Activated T-cell treated with anti-CD3 and anti-CD28 coated beads for 1 hour (primary cell): ENCODE measurements at places on chromosomes 3 and 15.

DNA sequence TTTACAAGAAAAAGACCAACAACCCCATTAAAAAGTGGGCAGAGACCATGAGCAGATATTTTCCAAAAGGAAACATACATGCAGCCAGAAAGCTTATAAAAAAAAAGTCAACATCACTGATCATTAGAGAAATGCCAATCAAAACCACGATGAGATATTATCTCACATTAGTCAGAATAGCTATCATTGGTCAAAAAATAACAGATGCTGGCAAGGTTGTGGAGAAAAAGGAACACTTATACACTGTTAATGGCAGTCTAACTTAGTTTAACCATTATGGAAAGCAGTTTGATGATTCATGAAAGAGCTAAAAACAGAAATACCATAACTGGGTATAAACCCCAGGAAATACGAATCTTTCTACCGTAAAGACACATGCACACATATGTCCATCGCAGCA is 76.3 kb downstream of the SUCNR1 start:
- no peak for DNase-seq

DNA sequence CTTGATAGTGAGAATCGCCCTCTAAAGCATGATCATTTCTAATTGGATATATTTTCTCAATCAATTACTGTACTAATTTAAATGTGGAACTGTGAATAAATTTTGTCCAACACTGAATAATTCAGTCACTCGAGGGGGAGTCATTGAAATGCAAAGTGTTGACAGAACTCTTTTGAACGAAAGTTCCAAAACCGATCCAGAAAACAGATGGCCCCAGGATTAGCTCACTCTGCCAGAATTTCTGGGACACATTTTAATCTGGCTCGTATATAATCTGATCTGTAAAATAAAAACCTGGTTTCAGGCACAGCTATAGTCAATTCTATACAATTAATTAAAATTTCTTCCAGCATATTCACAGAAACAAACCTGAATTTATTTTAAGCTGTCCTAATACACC is 580.4 kb downstream of the ROBO1 start:
- no peak for DNase-seq

GRCh38 chr3:53196575-53197407 is 35.8 kb downstream of the PRKCD start:
- no peak for DNase-seq

DNA sequence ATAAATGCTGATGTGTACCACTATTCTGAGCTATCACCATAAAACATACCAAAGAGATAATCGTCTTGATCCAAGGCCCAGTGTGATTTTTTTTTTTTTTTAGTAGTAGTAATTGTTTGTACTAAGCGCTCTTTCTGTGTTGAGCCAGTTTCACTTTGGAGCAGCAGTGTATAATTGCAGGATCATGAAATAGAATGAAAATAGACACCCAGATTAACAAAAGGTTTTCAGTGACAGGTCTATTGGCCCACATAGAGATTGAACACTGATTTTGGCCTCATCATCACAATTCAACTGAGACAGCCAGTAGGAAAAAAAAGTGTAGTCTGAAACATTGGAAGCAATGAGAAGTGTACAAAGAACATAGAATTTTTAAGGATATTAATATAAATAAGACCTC is 749.8 kb downstream of the NAALADL2 start:
- no peak for DNase-seq

DNA sequence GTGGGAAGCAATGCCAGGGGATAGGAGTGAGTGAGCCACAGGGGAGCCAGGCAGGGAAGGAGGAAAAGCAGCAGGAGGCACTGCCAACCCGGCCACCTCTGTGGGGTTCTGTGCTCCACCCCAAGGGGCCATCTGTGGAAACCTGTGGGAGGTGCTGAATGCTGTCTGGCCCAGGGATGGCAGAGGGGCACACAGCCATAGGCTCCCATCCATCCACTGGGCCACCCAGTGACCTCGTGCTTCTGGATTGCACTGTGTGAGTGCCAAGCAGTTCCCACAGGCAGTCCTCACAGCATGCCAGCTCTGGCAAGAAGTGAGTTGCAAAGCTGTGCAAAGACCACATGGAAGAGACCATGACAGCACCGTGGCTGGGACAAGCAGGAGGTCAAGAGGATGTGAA is 27.5 kb downstream of the DNAJB8 start:
- no peak for DNase-seq

DNA sequence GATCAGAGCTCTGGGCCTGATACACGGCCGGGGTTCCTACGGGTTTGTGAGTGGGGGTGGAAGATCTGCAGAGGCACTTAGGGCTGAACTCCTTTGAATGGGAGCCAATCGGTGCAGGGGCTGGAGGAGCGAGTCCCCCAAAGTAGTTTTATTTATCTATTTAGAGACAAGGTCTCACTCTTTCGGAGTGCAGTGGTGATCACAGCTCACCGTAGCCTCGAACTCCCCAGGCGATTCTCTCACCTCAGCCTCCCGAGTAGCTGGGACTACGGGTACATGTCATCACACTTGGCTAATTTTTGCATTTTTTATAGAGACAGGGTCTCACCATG is 1.6 kb upstream of the CELSR3 start:
- no peak for DNase-seq

DNA sequence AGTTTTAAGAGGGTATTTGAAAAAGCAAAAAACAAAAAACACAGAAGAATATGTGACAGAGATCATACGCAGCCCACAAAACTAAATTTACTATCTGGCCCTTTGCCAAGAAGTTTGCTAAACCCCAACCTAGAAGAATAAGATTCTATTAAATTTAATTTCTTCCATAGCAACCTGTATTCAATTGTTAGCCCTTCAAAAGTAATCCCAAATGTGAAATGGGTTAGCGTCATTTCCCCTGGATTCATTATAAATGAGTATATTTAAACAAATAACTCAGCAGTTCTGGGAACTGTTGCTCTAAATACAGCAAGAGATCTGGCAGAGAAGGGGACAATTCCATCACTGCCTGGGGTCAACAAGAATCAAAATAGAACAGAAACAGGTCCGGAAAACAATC is 56.8 kb downstream of the CERS3 start:
- no peak for DNase-seq

- DNase-seq = no peak
Measured at GRCh38 chr3:133367403-133367802, 32.5 kb upstream of the BFSP2 start.

GRCh38 chr3:156859578-156859977 is 33.4 kb downstream of the LEKR1 start:
- no peak for DNase-seq

DNA sequence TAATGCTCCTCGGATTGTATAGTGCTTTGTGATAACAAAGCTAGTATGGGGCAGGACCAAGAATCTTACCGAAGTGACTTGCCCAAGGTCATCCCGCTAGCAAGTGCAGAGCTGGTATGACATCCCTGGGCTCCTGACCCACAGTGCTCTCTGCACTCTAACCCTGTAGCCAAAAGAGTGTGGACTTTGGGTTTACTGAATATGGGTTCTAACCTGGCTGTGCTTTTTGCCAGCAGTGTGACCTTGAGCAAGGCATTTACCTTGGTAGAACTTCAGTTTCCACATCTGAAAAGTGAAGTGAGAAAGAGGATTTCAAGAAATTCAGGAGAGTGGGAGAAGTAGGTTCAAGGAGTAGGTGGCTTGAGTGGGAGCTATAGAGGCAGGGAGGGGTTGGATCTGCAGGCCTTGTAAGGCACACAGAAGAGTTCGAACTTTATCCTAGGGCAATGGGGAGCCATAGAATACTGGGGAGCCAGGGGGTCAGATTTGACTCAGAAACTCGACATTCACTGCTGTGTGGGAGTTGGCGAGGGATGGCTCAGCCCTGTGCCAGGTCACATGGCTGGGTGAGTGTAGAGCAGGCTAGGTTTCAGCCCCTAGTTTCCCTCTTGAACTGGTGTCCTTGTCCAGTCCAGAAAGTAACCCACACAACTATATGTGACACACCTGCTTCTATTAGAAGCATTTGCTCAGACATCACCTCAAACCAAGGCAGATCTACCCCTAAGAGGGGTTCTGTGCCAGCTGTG is 91.9 kb downstream of the RPLP1 start:
- no peak for DNase-seq

- no peak for DNase-seq
Measured at GRCh38 chr3:153429821-153430220, 267.8 kb downstream of the RAP2B start.

- DNase-seq = no peak
Measured at GRCh38 chr3:108599677-108600409, 10.3 kb downstream of the DZIP3 start.

DNA sequence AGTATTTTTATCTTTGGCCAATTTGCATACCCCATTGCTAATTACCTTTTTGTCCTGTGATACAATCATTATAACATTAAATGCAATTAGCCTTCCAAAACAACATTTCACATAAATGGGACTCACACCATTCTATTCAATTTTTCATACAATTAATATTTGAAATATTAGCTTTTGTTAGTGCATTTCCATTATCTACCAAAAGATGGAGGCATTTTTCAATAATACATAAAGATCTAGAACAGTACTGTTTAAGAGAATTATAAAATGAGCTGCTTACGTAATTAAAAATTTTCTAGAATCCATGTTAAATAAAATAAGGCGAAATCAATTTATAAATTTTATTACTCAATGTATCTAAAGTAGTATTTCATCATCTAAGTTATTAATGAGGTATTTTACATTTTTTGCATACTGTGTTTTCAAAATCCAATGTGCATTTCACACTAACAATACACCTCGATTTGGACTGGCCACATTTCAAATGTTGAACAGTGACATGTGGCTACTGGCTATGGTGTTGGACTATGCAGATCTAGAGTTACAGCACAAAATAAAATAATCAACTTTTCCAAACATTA is 74.3 kb downstream of the TJP1 start:
- DNase-seq = no peak

- no peak for DNase-seq
Measured at GRCh38 chr15:64845831-64846595, 4.3 kb downstream of the PLEKHO2 start.

GRCh38 chr3:10215578-10216368 is 32.5 kb upstream of the TATDN2 start:
- no peak for DNase-seq

- DNase-seq = no peak
Measured at GRCh38 chr3:41350441-41350840, 151.1 kb downstream of the CTNNB1 start.

DNA sequence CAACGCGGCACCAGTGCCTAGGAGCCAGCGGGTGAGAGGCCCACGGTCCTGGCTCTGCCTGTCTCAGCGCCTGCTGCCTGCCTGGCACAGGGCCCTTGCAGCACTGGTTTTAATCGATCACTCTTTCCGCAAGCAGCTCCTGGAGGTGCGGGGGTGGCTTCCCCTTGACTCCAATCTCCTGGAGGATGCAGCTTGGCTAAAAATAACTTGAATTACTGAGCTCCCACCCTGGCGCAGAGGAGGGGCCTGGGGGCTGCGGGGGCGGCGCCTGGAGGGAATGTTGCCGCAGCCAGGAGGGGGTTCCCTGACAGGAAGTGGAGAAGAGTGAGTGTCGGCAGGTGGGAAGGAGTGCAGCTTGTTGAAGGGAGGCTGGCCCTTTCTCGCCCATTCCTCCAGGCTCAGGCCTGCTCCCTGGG is 9.9 kb upstream of the RPL29 start:
- no peak for DNase-seq

GRCh38 chr3:23052620-23053019 is 150.5 kb upstream of the UBE2E2 start:
- no peak for DNase-seq

DNA sequence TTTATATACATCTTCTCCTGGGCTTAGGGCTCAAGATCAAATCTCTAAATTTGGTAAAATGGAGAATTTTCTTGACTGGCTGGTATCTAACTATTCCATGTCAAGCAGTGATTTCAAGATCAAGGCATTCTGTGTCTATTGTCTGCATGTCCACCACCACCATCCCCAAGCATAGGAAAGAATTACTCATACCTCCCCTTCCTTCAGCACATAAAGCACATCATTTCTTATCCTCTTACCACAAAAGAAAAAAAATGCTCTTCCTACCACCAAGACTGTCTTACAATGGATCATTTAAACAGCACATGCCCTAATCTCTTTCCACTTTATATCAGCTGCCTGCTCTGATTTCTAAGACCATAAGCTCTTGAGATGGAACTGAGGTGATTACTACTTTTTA is 470.5 kb upstream of the THBS1 start:
- no peak for DNase-seq

DNA sequence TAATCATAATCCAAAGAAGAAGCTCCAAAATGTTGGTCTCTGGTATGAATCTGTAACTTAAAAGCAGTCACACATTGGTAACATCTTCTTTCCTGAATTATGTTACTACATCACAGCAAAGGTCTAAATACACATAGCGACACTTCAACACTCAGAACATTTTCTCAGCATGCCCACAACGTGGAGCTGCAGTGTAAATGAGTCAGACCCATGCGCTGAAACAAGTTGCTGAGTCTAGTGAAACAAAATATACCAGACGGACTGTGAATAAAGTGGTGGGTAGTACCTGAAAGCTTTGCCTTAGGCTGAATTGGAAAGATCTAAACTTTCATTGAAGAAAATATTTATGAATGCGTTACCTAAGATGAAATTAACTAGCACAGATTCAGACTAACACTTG is 33.2 kb upstream of the GOLGA8B start:
- no peak for DNase-seq

- DNase-seq = no peak
Measured at GRCh38 chr3:99601515-99601914, 36.9 kb upstream of the COL8A1 start.

DNA sequence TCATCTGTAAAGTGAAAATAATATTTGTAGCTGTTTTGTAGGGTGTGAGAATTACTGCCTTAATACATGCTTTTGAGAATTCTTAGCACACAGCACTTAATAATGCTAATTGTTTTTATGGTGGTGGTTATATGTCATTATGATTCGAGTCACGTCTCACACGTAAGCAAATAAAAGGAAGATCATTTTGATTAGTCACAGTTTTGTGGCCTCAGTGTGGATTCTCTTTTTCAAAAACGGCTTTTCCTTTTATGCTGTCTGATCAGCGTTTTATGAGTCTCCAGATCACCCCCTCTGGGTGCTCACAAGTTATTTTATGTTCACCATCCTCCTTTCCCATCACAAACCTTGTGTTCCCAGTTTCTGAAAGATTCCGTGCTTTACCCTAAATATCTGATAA is 255.6 kb upstream of the CNTN4 start:
- DNase-seq = no peak

DNA sequence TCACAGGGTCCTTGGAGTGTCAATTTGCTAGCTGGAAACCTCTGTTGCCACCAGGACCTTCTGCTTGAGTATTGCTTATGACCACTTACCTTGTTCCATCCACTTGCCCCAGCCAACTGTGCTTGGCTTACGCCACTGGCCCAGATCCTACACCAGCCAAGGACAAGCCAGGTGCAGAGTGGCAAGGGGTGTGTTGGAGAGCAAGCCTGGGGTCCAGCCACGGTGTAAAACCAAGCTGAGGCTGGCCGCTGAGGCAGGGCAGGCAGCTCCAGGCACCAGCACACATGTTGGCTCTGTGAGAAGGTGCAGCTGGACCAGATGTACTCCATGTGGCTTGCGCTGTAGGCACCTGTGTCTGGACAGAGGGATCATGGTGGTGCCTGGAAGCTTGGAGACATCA is 248.2 kb downstream of the UNC13C start:
- no peak for DNase-seq

GRCh38 chr15:60417112-60417511 is 19.3 kb upstream of the ANXA2 start:
- no peak for DNase-seq
